ENCODE measurements at places on chromosomes 2 and 18.

DNA sequence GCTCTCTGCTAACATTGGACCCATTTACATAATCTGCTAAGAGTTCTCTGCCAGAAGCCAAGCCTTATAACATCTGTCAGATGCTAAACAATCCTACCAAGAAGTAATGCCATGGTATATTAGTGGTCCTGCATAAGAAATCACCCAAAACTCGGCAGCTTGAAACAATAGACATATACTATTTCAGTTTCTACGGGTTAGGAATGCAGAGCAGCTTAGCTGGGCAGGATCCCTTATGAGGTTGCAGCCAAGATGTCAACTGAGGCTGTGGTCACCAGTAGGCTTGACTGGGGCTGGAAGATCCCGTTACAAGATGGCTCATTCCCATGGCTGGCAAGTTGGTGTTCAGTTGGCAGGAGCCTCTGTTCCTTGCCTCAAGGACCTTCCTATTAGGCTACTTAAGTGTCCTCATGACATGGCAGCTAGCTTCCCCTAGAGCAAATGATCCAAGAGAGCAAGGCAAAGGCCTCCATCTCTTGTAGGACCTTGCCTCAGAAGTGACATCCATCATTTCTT lies 25.1 kb upstream of the SOS1 start:
- DNase-seq, result no peak

- no peak for DNase-seq
Observed at GRCh38 chr2:162925595-162925994, 87.0 kb upstream of the KCNH7 start.

- no peak for DNase-seq
Observed at GRCh38 chr18:58896268-58896667, 31.6 kb downstream of the ZNF532 start.

GRCh38 chr2:201348758-201349157 lies 8.4 kb downstream of the FLACC1 start:
- DNase-seq, result no peak

GRCh38 chr18:9569178-9569577 lies 45.2 kb downstream of the PPP4R1 start:
- DNase-seq, result no peak

DNA sequence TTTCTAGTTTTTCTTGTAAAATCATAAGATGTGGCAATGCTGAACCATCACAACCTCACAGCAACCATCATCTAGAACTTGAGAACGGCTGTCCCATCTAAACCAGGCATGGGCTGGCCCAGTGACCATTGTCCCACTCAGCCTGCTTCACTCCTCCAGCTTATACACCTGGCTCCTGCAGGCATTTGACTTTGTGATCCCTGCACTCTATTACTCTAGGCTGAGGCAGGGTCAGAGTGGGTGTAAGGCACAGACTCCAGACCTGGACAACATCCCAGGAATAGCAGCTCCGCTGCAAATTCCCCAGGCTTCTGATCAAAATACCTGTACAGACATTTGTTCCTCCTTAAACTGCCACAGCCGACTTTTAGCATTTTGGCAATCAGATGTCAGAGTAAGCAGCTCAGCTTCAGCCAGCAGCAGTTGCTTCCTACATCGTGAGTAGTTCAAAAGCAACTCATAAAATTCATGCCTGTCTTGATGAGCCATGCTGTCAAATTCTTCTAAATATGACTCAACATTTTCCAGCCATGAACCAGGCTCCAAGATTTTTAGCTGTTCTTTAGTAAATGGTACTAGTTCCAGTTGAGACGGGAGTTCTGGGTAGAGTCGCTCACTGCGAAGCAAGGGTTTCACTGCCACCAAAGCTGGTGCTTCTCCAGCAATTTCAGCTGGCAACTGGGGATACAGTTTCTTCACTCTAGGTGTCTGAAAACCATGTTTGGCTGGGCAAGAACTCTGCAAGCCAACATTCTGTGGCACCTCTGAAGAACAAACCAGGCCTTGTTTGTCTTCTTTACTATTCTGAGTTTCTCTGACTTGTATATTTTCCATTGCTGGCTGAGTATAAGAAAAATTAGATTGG lies 12.8 kb downstream of the EPG5 start:
- DNase-seq, result no peak

DNA sequence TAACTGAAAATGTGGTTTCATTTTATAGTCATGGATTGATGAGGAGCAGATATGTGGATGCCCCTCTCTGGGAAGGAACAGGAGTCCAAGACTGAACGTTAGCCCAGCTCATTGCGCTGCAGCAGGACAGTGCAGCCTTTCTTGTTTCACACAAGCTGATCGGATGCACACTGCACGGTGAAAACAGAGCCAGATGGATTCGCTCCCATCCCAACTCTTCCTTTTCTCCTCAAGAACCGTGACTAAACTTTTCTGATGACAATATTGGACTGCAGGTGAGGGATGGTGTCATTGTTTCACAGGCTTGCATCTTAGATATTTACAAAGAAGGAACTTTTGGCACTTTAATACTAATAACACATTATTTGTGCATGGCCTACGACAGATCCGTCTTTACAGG lies 33.8 kb upstream of the COPS8 start:
- DNase-seq, result no peak

GRCh38 chr18:67875060-67875459 lies 358.5 kb upstream of the DSEL start:
- no peak for DNase-seq

DNA sequence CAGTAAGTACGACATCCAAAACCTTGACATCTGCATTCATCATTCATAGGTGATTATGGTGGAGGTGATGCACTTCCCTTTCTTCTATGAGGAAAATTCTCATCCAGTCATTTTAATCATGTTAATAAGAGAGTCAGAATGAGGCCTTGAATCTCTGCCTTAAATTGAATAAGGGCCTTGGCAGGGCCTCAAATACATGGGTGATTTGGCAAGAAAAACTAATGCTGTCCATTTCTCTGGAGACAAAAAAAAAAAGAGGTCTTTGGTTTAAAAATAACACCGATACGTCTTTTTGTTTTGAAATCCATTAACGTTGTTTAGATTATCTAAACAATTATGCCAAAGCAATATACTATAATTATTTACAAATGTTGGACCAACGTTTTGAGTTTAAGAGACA lies 8.1 kb downstream of the COLEC12 start:
- no peak for DNase-seq
